ENCODE measurements at places on chromosomes 1 and 21. TPM values are rescaled to one million over a fixed set of nuclear protein-coding genes. Genes with fewer than 3 reads are reported as not detected.

The SYT11 gene
- total RNA-seq = 25.7 TPM

The SERTAD4 gene
- 2.9 TPM for total RNA-seq

The CNKSR1 gene
- total RNA-seq = 1.7 TPM

The SNX27 gene
- 48.1 TPM for total RNA-seq

The C1orf87 gene
- total RNA-seq = not detected

The SH3D21 gene
- total RNA-seq = 1.3 TPM

The CLCA1 gene
- total RNA-seq = not detected

The MPZL1 gene
- total RNA-seq = 83.7 TPM

The TMEM200B gene
- total RNA-seq = 29.9 TPM

The FH gene
- total RNA-seq = 72.2 TPM

The LENEP gene
- total RNA-seq = not detected

The NTNG1 gene
- 0.81 TPM for total RNA-seq

The PDZK1IP1 gene
- 13.0 TPM for total RNA-seq

The MMEL1 gene
- total RNA-seq = not detected

The CRYAA gene
- not detected for total RNA-seq
